ENCODE measurements at places on chromosomes 5 and 9.
A peak's percentile ranks its signal among the peaks of the same experiment; 100 is the strongest.

DNA sequence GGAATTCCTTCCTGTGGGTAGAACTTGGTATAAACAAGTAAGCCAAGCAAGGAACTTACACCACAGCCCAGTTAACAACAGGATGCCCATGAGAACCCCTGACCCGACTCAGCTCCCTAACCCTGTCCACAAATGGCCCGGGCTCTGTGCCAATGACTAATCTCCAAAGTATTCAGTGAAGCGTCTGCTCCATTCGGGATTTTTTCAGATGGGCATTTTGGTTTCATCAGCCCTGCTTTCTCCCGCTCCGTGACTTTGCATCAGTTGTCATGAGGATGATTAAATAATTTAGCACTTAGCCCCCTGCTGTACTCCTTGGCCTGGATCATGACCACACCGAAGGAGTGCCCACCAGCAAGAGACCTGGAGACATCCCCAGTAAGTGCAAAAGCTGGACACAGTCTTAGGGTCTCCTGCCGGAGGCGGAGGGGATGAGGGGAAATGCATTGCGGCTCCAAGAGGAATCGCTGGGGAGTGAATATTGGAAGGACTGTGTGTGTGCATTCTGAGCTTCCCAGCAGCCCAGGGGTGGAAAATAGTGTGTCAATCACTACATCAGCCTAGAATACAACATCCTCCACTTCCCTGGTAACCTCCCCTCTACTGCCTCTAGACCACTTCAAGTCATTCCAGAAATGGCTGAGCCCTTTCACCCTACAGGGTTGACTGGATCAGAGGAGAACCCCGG lies 41.4 kb upstream of the DNAH5 start:
- DNase-seq = no peak

DNA sequence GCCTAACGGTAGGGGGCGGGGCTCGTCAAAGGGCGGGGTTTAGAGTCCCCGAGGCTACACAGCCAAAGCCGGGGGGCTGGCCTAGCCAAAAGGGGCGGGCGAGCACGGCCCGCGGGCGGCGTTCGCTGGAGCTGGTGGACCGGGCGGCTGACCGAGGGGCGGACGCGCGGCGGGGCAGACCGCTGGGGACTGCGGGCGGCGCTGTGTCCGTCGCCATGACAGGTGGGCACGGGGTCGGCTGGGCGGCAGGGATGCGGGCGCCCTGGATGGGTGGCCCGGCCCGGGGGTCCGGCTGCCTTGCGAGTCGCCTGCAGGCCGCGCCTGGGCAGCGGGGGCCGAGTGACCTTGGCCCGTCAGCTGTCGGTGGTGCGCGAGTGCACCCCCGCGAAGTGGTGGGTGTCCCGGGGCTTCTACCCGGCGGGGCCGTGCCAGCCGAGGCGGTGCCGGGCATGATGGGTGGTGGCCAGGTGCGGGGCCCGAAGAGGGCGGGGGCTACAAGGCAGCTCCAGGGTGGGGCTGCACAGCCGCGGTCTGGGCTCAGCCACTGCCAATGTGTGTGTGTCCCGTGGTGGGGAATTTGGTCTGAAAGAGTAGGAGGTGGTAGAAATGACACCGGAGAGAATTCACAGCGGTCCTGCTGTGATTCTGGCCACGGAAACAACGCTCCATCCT lies at the start of gene CARD19:
Gene CARD19, plus strand, starts transcription at position 87 of the 672 bp plus-strand sequence. Its CDS starts 129 bp downstream, at position 216.
- DNase-seq = peak; percentile 20

GRCh38 chr5:99369797-99370593 lies 441.2 kb upstream of the CHD1 start:
- peak; percentile 94 for DNase-seq

DNA sequence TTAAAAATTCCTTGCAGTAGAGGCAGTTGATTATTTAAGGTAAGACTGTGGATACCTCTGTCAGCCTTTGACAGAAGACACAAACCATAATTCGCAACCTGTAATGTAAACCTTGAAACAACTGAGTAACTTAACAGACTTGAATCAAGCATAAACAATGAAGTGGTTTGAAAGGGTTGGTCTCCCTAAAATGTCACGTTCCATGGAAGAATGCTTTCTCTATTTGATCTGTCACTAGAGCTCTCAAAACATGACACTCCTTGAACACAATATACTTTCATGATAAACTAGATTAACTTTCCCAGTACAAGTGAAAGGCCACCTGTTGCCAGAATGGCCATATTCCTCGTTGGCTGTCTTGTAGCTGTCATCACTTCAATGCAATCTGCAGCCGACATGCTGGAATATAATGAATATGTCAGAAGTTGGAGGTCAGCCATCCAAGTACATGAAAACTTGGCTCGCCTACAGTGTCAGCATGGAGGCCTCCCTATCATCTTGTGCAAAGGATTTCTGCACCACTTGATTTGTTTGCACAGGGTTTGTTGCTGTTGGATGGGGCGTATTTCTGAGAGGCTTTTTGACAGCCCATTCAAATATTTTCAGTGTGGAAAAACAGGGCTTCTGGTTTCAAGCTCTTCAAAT lies 228.0 kb downstream of the TLE4 start:
- peak; percentile 73 for DNase-seq

GRCh38 chr5:148333262-148333849 lies 2.0 kb upstream of the SPINK9 start:
- DNase-seq = no peak

DNA sequence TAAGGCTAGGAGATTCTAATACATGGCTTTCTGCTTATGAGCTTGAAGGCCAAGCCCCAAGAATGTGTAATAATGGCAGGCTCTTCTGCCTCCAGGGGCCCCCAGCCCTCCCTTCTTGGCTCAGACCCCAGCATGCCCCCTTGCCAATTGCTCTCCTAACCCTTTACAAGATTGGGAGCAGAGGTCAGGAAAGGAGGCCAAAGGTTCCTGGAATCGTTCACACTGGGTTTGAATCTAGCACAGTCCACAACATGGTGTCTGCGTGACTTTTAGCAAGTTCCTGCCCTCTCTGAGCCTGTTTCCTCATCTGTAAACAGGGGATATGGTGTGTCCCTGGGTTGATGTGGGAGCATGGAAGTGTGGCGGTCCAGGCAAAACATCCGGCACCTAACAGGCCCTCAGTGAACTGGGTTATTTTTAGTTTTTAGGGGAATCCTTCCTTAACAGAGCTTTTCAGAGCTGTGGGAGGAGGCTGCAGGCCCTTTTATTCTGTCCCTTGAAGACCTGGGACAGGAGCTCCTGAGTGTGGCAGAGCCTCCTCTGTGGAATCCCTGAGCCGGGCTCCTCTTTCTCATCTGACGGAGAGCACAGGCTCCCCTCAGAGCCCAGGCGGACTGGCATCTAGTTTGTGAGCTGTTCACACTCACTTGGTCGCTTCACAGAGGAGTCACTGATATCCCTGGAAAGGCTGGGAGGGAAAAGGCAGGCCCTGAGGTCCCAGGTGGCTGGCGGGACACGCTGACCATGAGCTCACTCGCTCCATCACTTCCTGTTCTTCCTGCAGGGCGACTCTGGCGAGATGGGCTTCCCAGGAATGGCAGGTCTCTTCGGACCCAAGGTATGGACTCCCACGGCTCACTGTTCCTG lies 23.4 kb upstream of the ORM1 start:
- no peak for DNase-seq

DNA sequence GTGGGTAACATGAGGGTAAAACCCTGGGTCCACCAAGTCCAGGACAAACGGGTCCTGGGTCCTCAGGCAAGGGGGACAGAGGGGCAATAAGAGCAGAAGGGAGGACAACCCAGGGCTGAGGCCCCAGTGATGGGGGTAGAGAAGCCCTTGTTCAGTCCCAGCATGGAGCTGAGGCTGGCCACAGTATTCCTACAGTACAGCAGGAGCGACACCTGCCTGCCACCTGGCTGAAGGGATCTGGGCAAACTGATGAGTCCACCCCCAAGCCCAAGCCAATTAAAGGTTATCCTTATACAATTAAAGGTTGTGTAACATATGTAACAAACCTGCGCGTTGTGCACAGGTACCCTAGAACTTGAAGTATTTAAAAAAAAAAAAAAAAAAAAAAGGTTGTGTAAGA lies 97.7 kb upstream of the LRRTM2 start:
- no peak for DNase-seq

DNA sequence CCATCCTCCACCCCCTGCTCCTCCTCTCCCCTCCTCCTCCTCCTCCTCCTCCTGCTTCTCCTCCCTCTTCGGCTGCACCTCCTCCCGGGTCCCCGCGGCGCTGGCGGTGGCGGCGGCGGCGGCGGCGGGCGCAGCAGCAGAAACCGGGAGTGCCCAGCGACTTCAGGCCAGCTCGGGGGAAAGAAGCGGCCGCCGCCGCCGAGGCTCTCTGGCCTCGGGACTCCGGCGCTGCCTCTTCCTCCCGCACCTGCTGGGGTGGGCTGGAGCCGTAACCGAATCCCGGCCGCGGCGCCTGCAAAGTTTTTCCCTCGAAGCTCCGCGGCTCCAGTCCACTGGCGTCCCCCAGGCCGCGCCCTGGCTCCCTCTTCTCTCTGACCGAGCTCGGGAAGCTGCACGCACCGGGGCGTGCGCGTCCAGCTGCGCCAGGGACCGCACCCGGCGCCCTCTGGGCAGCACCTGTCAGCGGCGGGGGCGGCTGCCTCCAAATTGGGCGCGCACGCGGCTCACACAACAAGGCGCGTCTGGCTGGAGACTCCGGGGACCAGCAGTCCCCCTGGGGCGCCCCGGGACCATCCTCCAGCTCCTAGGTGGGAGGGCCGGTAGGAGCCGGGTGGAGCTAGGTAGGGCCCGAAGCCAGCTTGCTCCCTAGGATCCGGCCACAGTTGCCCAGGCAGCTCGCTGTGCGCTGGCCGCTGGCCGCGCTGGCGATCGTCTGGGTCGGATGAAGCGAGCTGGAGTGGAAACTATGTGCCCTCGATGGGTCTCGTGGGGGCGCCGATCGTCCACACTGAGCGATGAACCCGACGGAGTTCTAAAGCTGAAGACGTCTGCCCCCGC lies at the start of gene MCTP1:
Gene MCTP1, minus strand, starts transcription at position 523 of the 837 bp plus-strand sequence.
- peak; percentile 47 for DNase-seq

DNA sequence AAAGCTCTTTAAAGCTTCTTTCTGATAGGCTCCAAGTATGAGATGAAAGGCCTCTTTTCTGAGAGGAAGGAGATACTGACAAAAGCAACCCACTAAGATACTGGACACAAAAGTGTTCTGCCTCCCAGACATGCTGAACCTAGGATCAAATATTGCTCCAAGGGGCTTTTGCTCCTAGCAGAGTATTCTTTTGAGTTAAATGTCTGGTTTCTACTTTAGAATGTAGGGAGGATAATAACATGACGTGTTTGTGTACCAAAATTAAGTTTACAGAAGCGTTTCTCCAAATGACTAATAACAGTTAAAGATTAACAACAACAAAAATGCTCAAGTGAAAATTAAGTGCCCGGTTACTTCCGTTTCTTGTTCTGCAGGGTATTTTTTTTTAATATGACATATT lies 2293.3 kb upstream of the C9orf72 start:
- DNase-seq = no peak

DNA sequence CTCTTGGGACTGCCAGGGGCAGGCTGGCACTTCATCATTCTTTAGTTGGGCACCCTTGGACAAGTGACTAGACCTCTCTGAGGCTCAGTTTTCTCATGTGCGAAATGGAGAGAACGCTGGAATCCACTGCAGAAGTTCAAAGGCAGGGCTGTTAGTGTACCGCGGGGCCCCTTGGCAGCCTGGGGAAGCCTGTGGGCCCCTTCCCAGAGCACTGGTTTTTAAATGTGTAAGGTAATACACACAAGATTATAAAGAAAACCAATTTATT lies 209.5 kb upstream of the MVB12B start:
- no peak for DNase-seq

DNA sequence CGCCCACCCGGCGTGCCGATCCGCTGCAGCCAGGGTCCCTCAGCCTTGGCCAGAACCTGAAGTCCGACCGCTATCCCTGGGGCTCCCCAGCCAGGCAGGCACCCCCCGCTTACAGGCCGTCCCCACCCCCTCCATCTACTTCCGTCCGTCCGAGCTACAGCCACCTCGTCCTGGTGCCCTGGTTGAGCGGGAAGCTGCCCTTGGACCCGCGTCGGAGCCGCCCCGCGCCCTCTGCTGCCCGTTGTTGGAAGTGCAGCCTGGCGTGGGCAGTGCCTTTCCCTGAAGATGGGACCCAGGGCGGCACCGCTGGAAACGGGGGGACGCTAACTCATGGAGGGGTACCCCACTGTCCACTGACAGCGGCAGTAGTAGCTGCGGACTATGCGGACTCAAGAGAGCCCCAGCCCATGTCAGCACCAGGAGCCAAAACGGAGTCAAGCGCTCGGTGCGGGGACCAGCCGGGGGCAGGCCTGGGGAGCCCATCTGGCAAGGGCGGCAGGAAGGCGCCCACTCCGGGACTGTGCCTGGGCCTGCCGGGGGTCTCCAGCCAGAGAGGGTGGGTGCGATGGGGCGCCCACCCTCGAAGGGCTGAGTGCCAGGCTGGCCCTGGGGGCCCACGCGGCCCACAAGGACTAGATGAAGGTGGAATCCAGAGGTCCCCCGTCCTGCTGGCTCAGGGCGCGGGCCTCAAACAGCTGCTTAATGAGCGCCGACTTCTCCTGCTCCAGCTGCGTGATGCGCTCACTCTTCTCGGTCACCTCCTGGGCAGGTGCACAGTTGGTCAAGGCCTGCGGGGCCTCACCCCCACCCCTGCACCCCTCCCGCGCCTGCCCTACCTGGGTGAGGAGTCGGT lies 6.1 kb downstream of the SAPCD2 start:
- DNase-seq = peak; percentile 12

DNA sequence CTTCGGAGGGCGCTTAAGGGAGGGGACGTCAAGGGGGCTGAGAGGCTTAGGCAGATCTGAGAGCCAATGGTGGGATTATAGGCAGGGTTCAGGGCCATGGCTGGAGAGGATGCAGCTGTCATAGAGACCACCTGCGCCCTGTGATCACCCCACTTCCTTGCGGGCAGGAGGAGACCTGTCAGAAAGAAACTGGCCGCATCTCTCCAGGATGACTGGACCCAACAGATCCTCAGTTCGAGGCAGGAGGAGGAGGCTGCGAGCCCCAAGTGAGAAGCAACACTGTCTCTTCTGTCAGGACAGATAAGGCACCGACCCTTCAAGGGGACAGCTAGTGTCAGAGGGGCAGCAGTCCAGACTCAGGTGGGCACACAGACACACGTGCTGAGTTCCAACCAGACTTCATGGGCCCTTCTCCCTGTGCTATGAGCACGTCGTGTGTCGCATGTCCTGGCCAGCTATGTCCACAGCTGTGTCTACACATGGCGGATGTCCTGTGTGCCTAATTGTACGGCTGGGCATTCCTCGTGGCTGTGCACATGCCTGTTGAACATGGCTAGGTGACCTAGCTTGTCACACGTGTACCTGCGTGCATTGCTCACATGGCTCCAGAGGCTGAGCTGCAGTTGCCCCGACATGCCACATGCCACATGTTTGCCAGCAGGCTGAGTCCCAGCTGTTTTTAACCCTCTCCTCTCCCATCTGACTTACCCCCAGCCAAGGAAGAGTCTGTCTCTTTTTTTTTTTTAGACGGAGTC lies 583 bp upstream of the AQP3 start:
- no peak for DNase-seq

DNA sequence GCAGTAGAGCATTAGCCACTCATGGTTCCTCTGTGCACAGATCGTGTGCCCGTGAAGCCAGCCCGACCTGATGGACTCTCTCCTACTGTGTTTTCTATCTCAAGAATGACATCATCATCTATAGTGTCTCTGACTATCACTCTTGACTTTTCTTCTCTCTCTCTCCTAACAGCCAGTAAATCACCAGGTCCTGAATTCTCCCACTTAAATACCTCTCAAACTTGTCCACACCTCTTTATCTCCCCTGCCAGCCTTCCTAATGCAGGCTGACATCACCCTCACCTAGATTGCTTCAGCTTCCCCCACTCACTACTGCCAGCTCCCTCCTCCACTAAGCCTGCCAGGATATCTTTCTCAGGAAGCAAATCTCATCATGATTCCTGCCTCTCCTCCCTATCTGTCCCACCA lies 90.6 kb upstream of the MIER3 start:
- DNase-seq = no peak
